Progenitor cell of endocrine pancreas (in vitro differentiated cells): ENCODE measurements at places on chromosomes 4 and X.

GRCh38 chrX:30888526-30889146, 418 bp downstream of the TAB3 start:
- no peak for DNase-seq

DNA sequence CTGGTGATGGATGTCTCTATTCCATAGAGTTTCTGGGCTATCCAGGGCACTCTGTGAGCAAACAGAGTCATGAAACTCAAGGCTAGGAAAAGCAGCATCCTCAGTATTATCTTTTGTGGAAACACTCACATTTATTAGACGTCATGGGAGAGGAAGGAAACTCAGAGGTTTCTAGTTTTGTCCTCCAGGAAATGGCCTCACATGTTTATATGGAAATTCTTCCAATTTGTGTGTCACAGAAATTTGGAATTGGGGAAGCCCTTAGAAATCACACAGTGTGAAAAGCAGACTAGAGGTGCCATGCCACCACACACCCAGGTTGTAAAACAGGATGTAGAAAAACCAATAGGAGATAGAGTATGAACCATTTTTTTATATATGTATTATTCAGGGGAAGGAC, 31.1 kb downstream of the IDS start:
- DNase-seq, result no peak

- no peak for DNase-seq
Observed at GRCh38 chr4:87950936-87951511, 24.5 kb upstream of the SPP1 start.

DNA sequence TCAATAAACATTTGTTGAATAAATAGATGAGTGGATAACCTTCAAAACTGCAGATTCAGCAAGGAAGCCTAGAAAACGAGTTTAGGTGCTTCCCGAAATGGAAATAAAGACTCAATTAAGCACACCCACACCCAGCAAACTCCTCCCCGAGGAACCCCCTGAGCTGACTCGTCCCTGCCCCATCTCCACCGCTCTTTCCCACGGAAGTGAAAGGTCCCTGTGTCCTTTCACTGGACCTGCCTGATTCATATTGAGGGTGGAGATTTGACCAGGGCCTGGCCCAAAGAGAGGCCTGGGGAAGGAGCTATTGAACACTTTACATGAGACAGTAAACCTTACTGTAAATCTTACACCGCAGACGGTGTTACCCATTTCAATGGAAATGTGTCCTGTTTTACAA, 129.1 kb downstream of the CPZ start:
- no peak for DNase-seq

- no peak for DNase-seq
Observed at GRCh38 chrX:130879869-130880268, 23.1 kb downstream of the ENOX2 start.

DNA sequence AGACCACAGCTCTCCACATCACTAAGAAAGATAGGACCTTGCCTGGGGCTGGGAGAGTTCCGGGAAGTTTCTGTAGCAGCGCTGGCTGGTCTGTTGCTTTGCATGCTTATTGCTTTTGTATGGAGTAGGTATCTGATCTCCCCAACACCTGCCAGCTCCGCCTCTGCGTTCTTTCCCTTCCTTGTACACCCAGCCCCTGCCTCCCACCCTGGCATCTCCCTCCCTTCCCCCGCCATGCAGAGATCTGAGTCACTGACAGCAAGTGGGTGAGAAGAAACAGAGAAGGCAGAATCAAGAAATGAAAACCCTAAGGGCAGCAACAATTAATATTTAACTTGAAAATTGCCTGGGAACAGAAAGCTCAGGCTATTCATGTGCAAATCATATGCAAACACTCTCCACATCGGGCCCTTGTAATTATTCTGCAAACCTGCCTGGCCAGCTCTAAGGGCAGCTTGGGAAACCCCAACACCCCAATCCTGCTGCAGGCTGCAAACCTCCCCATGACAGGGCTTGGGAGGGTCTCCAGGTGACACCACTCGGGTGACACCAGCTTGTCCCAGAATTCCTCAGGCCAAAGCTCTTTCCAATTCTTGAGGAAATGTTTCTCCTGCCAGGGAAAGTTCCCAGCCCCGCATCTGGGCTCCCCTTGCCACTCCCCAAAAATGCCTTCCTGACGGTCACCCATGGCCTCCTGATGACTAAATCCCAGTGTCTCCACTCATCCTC, 257.2 kb downstream of the FBXW7 start:
- no peak for DNase-seq

GRCh38 chr4:93730251-93730650, 98.3 kb upstream of the ATOH1 start:
- no peak for DNase-seq

- no peak for DNase-seq
Observed at GRCh38 chrX:100649550-100650356, 5.8 kb downstream of the SRPX2 start.

DNA sequence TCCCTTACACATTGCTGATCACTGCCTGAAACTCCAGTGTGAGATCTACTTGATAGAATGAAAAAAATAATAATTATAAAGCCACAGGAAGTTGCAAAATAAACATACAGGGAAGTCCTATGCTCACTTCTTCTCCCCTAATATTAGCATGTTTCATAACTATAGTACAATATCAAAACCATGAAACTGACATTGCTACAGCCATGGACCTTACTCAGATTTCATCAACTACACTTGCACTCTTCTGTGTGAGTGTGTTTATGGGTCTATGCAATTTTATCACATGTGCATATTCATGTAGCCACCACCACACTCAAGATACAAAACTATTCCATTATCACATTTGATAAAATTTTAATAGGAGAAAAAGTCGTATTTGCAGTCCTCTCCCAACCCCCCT, 57.3 kb downstream of the SPINK2 start:
- no peak for DNase-seq

GRCh38 chrX:132173647-132174046, 45.6 kb downstream of the RAP2C start:
- no peak for DNase-seq

GRCh38 chrX:136616987-136617685, 30.8 kb upstream of the CD40LG start:
- DNase-seq, result no peak

DNA sequence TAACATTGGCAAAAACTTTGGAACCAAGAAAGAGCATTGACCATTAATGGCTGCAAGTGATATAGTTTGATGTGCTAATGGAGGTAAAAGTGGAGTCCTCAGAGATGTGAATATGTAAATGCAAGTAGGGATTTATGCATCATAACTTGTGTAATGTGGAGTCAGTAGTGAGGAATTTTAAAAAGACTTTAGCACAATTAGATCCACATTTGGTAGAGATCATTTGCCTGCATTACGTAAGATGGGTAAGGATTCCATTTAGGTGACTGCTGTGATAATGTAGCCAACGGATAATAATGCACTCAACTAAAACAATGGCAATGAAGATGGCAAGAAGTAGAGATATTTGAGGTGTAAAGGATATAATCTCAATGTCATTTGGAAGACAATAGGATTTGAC, 1128.4 kb downstream of the ADGRL3 start:
- no peak for DNase-seq

GRCh38 chr4:80069108-80069836, 3.8 kb downstream of the ANTXR2 start:
- DNase-seq, result no peak

GRCh38 chr4:98540803-98541202, 117.6 kb downstream of the TSPAN5 start:
- no peak for DNase-seq

- DNase-seq, result peak; percentile 46
Observed at GRCh38 chr4:140149846-140150635, 3.9 kb downstream of the MAML3 start.

GRCh38 chr4:141898346-141898745, 262.0 kb downstream of the IL15 start:
- no peak for DNase-seq

- no peak for DNase-seq
Observed at GRCh38 chr4:184616633-184617551, 32.4 kb downstream of the CASP3 start.

DNA sequence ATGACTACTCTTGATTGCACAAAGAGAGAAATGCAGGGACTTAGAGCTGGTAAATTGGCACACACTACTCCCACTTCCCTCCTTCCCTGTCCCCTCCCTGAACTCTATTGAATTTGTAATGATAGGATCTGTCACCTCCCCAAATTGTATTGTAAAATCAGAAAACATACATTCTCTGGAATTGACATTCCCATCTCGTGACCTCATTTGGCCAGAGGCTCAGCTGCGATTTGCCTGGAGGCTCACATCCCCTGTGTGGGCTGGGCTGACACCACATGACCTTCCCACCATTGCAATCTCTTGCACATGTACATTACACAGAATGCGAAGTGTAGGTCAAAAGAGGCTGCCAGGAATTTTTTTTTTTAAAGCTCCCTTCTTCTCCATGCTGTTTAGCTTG, 172.1 kb downstream of the MID1IP1 start:
- DNase-seq, result no peak

DNA sequence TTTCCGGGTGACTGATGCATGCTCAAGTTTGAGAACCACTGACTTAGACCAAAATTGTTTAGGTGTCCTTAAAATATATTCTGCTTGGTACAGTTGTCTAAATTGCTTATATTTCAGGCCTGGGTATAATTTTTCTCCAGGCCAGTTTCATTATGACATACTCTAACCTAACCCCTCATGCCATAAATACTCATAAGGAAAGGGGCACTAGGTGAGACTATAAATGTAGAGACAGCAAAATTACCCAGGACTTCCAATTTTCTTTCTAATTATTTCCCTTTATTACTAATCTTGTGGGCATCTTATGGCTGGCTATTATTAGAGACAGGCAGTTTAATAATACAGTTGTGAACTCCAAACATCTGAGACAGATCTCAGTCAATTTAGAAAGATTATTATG, 150.2 kb downstream of the RRAGB start:
- no peak for DNase-seq

GRCh38 chr4:78136109-78137081, 79.3 kb downstream of the FRAS1 start:
- no peak for DNase-seq

GRCh38 chr4:62387808-62388207, 1187.7 kb downstream of the ADGRL3 start:
- DNase-seq, result no peak

DNA sequence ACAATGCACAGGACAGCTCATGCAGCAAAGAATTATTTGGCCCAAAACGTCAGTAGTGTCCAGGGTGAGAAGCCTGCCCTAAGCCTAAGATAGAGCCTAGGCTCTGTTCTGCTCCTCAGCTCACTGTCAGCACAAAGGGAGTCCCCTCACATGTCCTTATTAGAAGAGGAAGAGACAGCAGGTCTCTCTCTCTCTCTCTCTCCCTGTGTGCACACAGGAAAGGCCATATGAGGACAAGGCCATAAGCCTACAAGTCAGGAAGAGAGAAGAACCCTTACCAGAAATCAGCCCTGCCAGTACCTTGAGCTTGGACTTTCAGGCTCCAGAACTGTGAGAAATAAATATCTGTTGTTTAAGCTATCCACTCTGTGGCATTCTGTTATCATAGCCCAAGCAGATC, 20.4 kb downstream of the FAM184B start:
- no peak for DNase-seq

DNA sequence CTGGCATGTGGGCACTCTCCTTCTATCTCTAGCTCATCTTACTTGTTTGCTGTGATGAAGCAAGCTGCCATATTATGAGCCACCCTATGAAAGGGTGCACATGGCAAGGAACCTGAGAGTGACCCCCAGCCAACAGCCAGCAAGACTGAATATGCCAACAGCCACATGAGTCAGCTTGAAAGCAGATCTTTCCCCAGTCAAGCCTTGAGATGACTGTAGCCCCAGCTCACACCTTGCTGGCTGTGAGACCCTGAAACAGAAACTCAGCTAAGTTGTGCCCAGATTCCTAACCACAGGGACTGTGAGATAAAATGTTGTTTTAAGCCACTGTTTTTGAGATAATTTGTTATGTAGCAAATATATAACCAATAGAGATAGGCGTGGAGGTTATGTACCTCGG, 36.2 kb downstream of the KDM5C start:
- DNase-seq, result no peak

GRCh38 chr4:67019686-67020437, 525.4 kb downstream of the CENPC start:
- no peak for DNase-seq

DNA sequence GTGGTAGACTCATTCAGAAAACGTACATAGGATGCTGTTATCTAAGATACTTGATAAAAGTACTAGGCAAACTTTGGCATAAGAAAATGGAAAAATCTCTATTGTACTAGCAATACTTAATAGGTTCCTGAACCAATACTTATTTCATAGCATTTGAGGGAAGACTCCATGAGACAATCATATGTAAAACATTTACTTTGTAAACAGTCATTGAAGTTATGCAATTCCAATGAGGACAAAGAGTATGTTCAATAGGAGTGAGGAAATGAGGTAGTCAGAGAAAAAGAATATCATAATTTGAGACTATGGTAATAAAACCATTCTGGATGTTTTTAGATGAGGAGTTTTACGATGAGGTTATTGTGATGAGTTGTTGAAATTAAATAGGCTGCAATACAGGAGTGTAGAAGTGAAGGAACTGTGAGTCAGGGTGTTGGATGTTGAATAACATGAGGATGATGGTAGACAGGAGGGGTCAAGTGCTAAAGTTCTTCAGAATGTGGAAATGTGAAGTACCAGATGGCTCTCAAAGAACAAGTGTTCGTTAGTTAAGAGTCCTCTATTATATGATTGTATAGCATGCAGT, 397.9 kb downstream of the PPP3CA start:
- no peak for DNase-seq

DNA sequence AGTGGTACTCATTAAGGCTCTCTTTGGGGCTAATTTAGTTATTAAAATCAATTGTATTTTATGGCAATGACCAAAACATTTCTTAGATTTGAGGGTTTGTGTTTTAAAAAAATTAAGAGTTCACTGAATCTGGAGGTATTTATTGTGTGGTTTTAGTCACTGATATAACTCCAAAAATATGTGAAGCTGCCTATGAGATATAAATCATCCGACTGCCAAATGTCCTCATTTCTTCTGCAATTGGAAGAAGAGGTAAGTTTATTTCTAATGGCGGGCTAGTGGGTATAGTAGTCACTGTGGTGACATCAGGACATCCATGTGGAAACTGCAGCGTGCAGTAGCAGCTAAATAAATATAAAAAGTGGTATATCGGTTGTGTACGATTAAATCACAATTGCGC, 205.5 kb downstream of the MID1 start:
- no peak for DNase-seq

GRCh38 chr4:87092389-87093141, 127.9 kb downstream of the KLHL8 start:
- DNase-seq, result no peak

DNA sequence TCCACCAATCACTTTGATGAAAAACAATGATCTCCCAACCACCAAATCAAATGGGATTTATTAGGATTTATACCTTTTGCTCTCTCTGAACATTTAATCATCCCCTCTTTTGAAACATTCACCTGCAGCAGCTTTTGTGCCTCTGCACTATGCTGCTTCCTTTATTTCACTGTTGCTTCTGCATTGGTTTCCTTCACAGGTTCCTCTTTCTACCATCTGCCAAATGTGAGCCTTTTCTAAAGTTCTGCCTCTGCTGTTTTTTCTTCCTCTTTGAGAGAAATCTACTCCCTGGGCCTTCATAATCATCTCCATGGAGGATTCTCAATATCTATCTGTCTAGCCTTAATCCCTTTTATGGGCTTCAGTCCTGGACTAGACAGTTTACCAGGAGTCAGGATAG, 24.7 kb downstream of the CUL4B start:
- DNase-seq, result no peak

- DNase-seq, result no peak
Observed at GRCh38 chr4:156237231-156237630, 283.6 kb upstream of the CTSO start.
